ENCODE measurements at places on chromosomes 5 and 9.
A peak's percentile ranks its signal among the peaks of the same experiment; 100 is the strongest.

DNA sequence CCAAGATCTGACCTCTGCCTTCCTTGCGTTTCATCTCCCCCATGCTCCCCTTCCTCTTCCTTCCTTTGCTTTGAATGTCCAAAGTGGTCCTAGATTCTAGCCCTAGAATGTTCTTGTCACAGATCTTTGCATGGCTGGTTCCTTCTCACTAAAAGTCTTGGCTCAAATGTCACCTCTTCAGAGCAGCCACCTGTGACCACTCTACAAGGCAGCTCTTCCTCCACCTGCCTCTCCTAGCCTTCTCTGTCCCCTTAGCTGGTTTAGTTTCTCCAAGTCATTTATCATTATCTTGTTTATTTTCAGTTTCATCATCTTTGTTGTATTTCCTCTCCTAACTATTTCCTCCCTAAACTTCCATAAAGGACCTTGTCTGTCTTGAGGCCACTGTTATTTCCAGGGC is 7.1 kb upstream of the OCLN start:
- no peak for DNase-seq

GRCh38 chr5:169805937-169806700 is 169.0 kb downstream of the DOCK2 start:
- DNase-seq, result no peak

DNA sequence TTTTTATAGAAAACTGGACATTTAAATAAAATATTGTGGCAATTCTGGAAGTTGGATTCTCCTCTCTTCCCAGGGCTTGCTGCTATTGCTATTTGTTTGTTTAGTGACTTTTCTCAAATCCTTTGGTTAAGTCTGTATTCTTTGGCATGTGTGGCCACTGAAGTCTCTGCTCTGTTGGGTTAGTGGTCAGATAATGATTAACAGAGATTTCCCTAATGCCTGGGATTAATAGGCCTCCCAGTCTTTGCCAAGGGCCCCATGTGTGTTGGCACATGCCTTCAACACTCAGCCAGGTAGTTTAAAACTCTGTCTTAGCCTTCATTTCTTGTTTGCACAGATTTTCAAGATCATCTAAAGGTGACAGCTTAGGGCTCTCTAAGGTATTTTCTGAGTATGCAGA is 92.8 kb upstream of the EPB41L4A start:
- no peak for DNase-seq

DNA sequence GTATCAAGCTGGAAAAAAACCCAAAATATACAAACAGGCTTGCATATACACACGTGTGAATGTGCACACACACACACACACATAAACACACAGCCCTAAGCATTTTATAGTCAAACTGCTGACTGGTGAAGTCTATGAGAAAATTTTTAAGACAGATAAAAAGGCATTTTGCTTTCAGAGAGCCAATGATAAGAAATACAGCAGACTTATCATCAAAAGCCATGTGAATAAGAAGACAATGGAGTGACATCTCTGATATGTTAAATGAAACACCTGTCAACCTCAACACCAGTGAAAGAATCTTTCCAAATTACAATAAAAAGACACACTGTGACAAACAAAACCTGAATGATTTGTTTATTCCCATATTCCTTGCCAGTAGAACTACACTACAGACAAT is 233.3 kb downstream of the CDH9 start:
- DNase-seq, result no peak

- no peak for DNase-seq
Observed at GRCh38 chr5:59547731-59548130, 345.8 kb downstream of the PDE4D start.

DNA sequence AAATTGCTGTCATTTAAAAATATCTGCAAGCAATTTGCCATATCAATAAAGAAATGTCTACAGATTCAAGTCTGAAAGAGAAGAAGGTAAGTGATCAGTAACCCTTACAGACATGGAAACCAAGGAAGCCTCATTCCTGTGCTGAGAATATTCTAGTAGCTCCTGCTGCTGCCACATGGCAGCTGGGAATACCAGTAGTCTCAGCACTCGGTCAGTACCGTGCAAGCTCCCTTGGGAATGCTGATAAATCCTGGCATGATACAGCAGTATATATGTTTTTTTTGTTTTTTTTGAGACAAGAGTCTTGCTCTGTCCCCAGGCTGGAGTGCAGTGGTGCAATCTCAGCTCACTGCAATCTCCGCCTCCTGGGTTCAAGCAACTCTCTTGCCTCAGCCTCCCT is 27.9 kb downstream of the NANS start:
- no peak for DNase-seq

DNA sequence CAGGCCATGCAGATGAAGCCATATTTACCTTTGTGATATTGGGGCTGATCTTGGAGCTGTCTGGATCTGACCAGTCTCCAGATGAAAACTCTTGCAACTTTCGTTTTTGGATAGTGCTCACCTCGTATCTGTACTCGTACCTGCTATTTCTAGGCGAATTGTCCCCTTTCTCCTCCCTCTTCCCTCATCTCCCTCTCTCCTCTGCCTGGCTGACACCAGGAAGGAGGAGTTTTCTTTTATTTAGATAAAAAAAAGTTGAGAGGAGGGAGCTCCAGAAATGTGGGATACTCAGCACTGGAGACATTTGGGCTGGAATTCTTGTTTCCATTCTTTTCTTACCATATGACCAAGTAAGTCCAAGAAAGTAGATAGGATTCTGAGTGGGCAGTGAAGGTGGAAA is 54.6 kb upstream of the ABL1 start:
- no peak for DNase-seq

DNA sequence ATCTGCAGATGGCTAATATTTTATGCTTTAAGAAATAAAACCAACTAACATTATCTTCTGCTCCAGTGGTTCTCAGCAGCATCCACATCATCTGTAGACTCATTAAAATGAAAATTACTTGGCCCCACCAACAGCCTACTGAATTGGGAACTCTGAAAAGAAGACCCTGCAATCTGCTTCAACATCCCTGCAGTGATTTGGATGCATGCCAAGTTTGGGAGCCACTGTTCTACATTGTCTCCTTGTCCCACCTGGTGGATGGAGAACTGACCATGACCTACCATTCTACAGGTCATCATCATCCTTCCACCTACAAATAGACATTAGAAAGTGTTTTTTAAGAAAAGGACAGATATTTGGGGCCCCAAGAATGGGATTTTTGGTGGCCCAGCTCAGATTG is 71.1 kb downstream of the ACER2 start:
- DNase-seq, result no peak

GRCh38 chr5:73507062-73507461 is 8.8 kb downstream of the BTF3 start:
- no peak for DNase-seq

DNA sequence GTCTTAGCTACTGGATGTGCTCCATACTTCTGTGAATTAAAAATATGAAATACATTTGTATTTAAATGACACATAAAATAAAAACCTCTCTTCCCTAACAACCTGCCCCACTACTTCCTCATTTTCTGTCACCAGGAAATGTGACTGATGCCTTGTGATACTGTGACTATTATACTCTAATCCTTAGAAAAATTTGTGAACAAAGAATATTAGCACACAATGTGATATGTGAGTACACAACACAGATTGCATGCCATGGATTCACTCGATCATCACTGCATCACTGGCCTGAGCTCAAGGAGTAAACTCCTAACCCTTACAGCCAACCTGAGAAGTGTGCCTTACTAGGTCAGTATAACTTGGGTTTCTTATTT is 281.0 kb downstream of the EFNA5 start:
- no peak for DNase-seq

GRCh38 chr5:14734396-14734795 is 69.9 kb downstream of the OTULIN start:
- DNase-seq, result no peak

- no peak for DNase-seq
Observed at GRCh38 chr9:72065076-72065475, 4.7 kb upstream of the C9orf57 start.

DNA sequence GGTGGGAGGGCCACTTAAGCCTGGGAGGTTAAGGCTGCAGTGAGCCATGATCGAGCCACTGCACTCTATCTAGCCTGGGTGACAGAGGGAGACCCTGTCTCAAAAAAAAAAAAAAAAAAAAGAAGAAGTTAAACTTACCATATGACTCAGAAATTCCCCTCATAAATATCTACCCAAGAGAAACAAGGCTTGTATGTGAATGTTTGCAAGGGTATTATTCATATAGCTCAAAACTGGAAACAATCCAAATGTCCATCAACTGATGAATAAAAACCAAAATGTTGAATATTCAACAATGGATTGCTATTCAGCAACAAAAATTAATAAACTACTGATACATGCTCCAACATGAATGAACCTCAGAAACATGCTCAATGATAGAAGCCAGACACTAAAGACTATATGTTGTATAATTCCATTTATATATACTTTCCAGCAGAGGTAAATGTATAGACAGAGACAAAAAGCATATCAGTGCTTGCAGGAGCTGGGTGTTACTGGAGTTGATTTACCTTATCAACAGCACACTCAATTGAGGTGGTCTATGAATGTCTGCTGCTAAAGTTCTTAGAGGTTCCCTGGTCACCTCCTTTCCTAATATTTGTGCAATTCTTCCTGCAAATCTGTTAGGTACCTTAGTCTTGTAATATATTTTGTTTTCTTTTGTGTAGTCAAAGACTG is 5.3 kb upstream of the SREK1 start:
- DNase-seq, result no peak

GRCh38 chr9:134630861-134631260 is 10.7 kb upstream of the COL5A1 start:
- no peak for DNase-seq

DNA sequence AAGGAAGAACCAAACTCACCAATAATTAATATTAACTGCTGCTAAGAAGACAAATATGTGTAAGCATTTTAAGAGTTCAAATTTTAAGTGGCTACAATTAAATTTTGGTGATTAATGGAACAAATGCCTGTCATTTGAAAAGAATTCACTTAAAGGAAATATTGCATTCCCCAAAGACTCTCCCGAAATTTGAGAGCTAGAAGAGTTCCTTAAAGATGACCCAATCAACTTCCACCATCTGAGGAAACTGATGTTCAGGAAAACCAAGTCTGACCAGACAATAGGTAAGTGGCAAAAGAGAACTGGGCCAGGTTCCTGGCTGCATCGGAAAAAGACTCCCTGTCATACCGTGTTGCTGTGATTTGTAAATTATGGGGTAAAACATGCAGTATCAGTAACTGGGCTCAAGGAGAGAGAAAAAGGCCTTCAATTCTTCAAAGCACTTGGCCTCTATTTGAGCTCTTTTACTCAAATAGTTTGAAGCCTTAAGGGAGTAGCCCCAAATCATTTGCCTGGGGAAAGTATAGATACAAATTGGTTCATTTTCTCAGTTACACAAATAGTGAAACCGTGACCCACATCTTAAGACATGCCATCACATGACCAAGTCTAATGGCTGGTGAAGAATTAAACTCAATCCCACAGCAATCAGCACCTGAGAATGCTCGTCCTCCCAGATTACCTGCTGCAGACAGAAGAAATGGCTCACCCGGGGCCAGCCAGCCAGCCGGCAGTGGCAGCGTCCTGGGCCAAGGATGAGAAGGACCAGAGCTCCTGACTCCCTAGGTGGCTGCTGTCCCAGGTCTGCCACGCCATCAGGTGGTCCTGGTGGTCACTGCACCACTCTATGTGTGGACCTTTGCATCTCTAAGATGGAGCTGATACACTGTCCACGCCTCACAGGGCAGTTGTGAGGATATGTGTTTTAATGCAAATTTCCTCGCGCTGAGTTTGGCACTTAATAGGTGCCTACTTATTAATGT is 162.9 kb downstream of the TTLL11 start:
- DNase-seq, result no peak

DNA sequence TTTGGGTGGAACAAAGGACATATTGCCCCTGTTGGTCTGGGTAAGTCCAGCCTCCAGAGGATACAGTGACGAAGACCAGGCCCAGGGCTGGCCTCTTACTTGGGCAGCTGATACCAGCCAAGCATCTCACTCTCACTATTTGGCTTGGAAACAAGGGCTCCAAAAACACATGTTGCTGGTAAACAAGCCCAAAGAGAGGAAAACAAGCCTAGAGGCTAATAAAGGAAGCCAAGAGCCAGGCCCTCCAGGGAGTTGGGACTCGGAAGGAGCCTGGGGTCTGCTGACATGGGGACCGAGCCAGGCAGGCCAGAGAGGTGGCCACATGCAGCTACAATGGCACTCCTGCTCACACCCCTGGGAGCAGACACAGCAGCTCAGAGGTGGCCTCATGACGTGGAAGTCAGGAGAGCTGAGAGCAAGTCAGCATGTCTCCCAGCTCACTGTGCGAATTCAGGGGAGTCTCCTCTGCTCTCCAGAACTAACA is 5.7 kb downstream of the SPARC start:
- DNase-seq, result no peak

- DNase-seq, result no peak
Observed at GRCh38 chr5:28580616-28581015, 1542.2 kb upstream of the CDH9 start.

DNA sequence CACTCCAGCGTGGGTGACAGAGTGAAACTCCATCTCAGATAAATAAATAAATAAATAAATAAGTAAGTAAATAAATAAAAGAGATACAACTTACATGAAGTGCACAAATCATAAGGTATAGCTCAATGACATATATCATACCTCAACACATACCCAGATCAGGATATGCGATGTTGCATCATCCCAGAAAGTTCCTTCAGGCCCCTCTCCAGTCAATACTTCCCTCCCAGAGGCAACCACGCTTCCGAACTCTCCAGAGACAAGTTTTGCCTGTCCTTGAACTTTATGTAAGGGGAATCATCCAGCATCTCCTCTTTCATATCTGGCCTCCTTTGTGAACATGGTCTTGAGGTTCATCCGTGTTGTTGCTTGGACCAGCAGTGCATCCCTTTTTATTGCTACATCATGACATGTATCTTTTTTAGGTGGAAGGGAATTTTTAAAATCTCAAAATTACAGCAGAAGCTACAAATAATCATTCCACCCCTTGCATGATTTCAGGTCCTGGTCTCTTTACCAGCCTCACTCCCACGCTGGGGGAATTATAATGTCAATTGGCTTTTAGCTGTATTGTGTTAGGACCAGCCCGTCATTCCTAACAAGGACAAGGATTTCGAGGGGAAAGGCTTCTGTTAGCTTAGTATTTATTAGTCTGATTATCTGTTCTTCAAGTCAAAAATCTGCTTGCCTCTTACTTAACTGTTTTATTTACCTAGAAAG is 32.9 kb upstream of the AOPEP start:
- DNase-seq, result peak; percentile 3

DNA sequence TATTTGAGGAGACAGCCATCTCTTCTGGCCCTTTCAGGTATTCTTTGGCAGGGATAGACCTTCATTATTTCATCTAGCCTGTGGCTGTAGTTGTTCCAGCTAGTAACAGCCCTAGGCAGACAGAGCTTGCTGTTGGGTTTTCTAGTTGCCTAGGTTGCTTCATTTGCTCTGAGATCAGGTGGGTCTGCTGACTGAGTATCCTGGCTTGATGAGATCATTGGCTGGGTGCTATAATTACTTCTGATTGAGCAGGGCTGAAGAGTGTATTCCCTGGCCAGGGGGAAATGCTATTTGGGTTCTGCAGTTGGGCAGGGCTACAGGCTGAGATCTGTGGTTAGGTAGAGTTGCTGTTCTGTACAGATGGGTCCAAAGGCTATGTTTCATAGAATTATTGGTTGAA is 456.1 kb downstream of the PSAT1 start:
- no peak for DNase-seq

Measured in left lobe of liver (tissue), 2 donors.